ENCODE measurements at places on chromosomes 3 and 15.

DNA sequence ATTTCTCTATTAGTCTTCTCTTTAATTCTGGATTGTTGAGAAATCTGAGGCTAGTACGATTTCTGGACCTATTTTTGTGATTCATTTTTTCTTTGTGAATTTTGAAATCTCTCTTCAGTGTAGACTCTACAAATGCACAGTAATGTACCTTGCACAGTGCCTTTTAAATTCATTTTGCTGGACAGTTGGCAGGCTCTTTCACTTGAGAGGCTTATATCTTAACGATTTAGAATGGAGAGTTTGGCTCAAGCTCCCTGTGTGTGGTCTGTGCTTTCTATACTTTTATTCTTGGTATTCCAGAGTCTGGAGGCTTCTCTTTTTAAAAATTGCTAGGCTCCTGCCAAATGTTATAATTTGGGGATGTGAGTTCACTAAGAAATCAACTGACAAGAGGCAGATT lies 8.8 kb downstream of the CRYBG3 start:
- DNase-seq = no peak

DNA sequence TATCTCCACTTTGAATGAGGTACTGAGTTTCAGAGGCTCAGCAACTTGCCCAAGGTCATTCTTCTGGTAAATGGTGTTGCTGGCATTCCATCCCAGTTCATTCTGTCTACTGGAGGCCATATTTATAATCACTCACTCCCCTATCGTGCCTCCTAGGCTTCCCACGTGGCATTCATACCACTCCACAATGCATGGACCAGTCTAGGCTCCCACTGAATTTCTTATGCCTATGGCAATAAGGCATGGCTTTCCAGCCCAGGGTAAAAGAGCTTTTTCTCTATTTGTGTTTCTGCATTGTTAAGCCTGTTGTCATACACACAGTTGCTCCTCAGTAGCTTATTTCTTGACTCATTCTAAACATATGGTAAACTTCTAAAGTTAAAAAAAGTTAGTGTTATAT lies 19.9 kb downstream of the BBX start:
- no peak for DNase-seq

DNA sequence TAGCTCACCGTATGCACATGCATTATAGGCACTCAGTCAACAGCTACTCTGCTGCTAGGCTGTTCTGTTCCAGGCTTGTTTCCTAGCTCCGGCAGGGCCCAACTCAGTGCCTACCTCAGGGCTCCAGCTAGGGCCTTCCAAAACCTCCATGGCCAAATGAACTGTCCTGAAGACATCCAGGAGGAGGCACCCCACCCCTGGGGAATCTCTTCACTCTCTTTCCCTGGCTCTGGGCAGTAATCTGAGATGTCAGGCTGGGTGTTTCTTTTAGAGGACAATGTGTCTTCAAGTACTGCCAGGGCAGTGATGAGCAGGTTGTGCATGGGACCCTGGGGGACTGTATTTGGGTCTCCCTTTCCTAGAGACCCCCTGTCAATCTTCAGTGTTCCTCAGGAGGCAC lies 38.3 kb upstream of the TPM1 start:
- no peak for DNase-seq

GRCh38 chr3:187318819-187319616 lies 27.5 kb upstream of the MASP1 start:
- DNase-seq = peak; percentile 92

DNA sequence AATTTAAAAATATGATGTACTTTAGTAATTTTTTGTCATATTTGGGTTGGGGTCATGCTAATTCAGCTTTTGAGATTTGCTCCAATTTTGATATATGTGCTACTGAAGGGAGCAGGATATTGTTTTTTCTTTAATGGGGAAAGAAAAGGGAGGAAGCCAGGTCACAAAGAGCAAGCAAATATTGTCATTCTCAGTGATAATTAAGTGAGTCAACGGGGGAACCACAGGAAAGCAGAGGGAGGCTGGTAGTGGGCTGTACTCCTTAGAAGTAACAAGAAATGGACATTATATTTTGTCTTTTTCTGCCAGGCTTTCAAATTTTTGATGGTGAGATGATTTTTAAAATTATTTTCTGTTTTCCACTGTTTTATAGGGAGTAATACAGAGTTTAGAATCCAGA lies 45.6 kb upstream of the NMD3 start:
- DNase-seq = no peak

DNA sequence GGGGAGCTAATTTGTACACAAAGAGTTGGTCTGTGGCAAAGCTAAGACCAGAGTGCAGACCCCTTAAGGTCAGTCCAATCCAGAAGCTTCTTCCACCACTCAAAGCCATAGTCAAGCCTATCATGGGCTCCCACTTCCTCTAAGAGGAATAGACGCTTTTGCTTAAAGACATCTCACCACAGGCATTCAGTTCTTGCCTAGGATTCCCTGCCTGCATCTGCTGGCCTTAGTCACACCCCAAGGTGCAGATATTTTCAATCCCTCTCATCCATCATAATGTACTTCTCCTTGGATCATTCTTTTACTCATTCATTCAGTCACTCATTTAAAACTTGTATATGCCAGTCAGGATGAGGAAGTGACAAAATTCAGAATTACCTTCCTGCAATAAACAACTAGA lies 179.6 kb upstream of the STT3B start:
- DNase-seq = no peak

DNA sequence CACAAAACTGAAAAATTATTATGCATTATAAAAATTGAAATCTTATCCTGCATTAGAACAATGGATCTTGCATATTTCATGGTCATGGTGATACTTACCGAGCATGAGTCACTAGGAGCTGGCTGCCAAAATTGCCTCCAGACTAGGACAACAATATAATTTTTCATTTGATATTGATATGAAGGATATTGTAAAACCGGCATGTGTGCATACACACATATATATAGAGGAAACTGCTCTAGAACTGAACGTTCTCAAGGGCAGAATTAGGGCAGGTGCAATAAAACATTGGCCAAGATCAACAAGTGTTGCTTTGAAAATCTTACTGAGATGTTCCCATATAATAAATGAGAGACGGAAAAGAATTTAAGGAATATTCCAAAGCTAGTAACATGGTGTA lies 319.4 kb upstream of the POU1F1 start:
- no peak for DNase-seq

- no peak for DNase-seq
Measured at GRCh38 chr15:31217566-31218270, 108.9 kb upstream of the KLF13 start.

DNA sequence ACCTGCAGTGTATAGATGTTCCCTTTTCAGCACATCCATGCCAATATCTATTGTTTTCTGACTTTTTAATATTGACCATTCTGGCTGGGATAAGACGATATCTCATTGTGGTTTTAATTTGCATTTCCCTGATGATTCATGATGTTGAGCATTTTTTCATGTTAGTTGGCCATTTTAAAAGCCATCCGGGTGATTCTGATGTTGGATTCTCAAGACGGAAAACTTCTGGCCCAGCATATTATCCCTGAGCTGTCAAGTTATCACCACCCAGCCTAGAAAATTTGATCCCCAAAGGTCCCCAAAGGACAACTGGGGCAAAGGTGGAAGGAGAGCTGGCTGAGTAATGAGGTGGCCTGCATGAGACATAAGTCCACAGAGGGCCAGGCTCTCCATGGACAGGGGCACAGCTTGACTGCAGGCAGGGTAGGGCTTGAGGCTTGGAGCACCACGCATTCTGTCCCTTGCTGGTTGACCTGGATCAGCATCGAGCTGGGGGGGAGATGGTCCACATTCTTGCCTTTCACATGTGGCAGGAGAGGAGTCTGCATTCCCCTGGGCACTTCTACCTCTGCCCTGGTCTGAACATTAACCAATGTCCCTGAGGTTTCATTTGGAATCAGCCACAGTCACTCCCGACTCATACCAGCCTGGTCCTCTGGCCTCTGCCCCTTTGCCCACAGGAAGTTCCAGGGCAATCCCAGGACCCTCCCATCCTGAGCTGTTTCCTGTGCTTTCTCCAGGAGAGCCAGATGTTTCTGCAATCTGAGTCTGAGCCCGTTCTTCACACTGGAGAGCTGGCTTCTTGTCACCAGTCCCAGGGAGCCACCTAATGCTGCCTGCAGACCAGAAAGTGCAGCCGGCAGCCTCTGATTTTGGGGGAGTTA lies 69.2 kb downstream of the ISG20 start:
- peak; percentile 12 for DNase-seq

DNA sequence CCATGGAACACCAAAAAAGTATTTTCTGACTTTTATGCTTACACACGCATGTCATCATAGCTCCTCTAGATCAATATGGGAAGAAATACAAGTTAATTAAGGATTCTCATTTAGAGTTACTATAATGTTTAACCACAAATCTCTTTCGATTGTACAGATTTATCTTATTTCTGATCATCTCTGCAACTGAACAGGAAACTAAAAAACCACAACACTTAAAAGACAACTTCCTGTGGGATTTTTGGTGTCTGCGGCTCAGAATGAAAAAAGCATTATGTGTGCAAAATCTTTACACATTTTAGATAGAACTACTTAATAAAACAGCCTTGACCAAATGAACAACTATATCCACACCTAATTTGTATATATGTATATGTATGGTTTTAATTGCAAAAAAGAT lies 3.0 kb upstream of the TJP1 start:
- DNase-seq = peak; percentile 27

DNA sequence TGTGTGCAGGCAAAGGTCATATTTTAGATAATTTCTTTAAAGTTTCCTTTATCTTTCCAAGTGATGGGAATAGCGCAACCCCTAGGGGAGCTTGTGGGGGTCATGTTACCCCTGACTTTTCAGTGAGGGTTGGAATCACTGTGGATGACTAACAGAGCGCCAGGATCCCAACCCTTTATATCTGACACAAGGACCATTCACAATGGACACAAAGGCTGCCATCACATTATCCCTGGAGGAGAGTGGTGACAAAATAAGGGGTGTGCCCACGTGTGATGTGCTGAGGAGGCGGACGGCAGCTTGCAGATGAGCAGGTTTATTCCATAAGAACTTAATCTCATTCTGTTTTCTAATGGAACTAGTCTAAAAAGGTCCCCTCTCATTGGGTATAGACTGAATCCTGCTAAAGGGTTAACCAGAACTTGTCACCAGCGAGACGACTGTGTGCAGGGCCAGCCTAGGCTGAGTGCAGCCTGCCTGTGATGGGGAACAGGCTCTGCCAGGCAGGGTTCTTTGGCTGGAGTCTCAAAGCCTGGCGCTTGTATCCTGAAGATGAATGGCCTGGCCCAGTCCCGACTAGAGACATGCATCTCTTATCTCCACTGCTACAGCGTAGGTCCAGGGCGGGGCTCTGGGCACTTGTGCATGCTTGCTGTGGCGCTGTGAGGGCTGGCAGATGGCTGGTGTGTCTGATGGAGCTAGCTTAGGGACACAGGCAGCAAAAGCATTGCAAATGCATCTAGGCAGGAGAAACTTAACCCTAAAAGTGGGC lies 50.2 kb downstream of the CHDH start:
- no peak for DNase-seq

DNA sequence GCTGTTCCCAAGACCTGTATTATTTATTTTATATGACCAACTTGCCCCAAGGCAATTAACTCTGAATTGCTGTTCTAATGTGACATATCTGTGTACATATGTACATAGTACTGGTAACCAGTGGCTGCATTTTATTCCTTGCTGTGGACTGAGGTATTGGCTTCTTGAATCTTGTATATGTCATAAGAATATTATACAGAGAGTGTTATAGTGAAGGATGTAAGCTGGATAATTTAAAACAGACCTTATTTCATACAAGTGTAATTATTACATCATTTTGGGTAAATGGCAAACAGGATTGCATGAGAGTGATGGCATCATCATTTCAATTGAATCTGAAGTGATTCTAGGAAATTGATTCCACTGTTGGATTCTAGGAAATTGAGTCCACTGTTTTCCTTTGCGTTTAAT lies 32.9 kb downstream of the B3GALNT1 start:
- no peak for DNase-seq

DNA sequence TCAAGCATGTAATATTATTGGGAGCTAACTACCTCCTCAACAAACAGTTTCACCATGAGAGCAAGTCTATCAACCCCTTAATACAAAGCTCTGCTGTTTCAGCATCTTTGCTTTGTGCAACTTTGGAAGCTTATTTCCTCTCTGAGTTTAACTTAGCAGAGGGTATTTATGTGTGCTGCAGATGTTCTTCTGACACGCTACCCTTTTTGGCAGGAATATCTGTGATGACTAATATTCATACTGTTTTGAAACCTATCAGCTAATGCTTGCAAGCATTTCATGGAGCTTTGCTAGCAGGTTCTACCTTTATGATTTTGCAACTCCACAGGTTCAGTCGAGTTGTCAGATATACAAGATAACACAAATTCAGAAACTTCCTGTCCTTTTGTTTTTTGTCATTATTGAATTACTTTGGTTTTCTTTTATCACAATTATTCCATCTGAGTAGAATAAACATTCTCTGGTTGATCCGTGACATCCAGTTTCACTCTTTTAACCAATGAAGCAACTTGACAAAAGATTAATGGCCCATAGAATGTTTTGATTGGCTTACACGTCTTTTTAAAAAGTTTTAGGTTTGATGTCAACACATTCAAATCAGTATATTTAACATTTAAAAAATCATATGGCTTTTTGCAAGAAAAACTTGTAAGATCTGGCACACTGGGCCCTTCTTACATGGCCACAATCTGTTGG lies 1.7 kb upstream of the SLC9A9 start:
- DNase-seq = peak; percentile 91

GRCh38 chr3:114464548-114464947 lies 170.7 kb downstream of the TIGIT start:
- no peak for DNase-seq

DNA sequence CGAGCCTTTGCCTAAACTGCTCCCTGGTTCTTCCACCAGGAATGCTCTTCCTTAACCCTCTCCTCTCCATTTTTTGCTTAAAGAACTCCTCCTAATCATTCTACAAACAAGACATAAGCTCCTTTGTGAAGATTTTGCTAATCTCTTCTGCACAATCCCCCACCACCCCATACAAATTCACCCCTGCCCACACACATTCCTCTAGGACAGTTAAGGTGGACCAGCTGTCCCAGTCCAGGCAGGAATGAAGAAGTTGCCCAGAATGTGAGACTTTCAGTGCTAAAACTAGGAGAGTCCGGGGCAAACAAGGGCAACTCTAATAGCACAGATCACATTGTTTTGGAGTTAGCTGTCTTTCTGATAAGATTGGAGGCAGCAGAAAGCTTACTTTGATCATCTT lies 13.9 kb upstream of the FAM174B start:
- no peak for DNase-seq

DNA sequence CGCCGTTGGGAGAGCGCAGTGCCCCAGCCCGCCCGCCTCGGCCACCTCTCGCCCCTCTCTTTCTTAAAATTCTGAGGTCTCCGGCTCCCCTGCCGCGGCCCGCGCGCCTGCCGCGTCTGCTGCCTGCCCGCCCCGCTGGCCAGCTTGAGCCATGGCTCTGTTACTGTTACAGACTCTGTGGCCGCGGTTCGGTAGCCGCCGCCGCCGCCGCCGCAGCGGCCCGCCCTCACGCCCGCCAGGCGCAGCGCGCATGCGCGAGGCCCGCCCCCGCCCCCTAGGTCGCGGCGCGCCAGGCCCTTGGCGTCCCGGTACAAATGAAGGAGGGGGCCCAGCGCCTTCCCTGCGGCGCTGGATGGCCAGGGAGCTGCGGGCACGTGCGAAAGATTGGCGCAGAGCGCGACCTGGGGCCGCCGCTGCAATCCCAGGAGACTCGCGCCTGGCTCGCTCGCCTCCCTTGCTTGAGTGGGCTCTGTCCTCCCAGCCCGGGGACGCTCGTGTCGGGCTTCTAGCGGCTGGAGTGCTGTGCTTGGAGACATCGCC lies at the start of gene ONECUT1:
TSS of gene ONECUT1 (minus strand) at position 168 of the 540 bp plus-strand sequence. CDS start 452 bp downstream, outside the sequence.
- peak; percentile 26 for DNase-seq

Measured in AG10803 (cell line).